ENCODE measurements at places on chromosomes 12 and 14.

DNA sequence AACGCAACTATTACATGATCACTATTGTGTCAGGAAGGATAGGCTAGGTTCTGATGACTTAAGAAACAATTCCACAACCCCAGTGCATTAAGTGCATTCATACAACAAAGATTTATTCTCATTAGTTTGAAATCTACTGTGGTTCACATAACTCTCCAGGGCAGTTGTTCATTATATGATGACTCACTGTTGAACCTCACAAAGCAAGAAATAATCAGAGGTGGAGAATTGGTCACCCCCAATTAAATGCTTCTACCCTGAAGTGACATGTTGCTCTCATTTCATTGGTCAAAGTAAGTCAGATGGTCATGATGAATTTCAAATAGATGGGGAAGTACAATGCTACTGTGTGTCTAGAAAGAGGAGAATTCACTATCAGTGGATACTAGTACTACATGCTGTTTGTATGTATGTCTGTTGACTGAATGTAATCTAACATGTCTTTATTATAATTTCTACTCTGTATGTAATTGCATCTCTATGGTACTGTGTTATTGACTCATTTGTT, 6.1 kb upstream of the HELB start:
- no peak for DNase-seq

- DNase-seq, result no peak
Measured at GRCh38 chr14:104091927-104092771, 6.6 kb downstream of the ASPG start.

- DNase-seq, result no peak
Measured at GRCh38 chr12:93319523-93320050, 58.1 kb upstream of the NUDT4 start.

DNA sequence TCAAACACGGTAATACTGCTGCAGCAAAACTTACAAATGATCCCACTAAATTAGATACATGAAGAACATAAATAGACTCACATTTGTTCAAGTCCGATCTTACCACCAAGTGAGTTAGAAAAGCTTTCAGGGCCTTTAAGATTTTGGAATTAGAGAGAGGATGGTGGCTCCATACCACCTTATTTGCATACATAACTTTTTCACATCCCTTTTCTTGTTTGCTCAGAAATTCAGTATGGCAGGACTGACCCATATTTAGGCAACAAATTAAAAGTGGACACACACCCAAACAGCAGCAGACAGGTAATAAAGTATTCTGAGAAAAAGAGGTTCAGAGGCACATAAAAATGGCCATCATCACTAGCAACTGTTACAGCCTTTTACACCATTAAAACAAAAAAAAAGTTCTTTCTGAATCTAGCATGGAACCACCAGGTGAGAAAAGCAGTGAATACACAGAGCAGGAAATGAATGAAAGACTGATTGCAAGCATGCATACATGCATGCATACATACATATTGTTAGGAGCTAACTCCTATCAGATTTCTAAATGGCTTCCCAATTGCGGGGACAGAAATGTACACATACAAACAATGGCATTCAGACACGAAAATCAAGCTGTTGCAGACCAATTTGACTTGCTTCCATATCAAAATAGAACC, 23.3 kb downstream of the STXBP6 start:
- DNase-seq, result no peak

Measured in activated CD4-positive, alpha-beta T cell treated with anti-CD3 and anti-CD28 coated beads, Interleukin-2, amount 50 U/mL, for 16 hours (primary cell).